ENCODE measurements at places on chromosomes 2 and 18.

DNA sequence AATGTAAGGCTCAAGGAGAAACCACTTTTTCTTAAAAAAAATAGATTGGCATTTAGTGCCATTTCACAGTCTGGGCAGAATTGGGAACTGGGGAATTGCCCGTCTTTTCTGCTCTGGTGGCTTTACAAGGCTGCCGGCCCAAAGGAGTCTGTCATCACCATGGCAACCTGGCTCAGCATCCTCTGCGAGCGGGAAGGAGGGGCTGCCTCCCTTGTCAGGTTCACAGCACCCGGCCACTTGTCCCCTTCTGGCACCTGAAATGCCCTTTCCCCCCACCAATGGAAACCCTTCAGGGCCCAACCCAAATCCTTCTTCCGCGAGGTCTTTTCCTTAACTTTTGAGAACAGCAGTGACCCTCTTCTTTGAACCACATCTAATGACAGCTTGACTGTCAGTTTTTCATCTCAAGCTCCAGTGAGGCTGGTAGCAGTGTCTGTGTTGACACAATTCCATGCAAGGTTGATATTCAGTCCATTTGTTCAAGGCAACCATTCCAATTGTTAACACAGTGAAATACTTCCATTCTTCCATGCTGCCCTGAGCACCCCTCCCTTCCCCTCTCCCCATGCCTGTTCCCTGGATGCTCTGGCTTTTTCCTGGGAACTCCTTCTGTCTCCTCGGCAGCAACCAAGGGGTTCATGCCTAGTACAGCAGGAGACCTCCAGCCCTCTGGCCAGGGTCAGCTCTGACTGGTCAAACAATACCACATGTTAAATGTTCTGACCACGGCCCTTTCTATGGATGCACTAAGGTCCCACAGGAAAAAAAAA is 79.6 kb downstream of the DNER start:
- no peak for DNase-seq

- no peak for DNase-seq
Measured at GRCh38 chr2:185433824-185434223, 304.8 kb upstream of the FSIP2 start.

DNA sequence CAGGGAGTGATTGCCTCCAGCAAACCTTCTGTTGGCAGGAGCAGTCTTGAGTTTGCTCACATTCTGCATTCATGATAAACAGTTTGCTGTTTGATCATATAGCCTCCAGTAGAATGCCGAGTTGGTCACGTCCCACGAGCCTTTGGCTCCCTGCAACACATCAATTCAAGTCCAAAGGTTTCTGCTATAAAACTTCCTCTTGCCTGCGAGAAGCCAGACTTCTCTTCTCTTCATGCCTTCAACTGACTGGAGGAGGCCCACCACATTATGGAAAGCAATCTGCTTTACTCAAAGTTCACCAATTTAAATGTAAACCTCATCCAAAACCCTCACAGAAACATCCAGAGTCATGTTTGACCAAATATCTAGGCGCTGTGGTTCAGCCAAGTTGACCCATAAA is 40.8 kb downstream of the CXCR4 start:
- DNase-seq = no peak

- DNase-seq = no peak
Measured at GRCh38 chr18:8969639-8970390, 132.7 kb upstream of the NDUFV2 start.

GRCh38 chr2:1233281-1233680 is 180.0 kb upstream of the TPO start:
- no peak for DNase-seq

DNA sequence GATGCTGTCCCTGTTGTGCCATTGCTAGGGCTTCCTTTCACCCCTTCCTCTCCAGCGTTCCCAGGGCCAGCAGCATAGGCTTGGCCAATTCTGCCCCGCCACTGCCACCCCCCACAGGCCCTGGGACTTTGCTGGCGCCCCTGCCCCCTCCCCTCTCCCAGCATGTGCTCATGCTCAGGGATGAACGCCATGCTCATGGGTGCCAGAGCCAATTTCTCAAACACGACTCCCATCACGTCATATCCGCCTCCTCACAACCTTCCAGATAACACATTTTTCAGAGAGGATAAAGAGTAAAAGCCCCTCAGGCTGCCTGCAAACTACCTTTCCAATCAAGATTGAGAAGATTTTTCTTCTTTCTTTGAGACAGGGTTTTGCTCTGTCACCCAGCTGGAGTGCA is 48.6 kb downstream of the DNMT3A start:
- no peak for DNase-seq

DNA sequence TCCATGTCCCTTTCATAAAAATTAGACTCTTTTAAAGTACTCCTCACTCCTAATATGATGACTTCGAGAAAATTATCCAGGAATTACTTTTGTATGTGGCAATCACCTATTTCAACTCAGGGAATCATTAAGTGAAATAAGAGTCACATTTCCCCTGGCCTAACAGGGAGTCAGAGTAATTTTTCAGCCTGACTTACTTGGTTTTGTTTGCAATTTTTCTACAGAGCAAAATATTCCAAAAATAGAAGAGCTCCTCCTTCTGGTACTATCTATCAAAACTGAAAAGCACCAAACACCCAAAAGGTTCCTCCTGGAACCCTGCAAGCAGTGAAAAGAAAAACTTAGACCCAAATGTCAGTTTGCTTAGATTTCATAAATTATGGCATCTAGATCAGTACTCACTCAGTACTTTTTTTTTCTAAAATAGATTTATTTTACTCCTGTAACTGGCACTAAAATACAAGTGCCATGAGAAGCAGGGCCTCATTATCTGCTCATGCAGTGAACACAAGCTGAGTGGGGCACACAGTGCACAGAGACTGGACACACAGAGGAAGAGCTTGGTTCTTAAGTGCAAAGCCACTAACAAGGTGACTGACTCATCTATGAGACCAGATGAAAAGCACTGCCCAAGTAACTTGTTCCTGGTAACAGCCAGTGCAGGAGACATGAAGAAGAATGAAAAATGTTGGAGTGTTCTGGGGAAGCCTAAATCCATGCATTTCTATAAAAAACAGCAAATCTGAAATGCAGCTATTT is 28.7 kb downstream of the ACAA2 start:
- no peak for DNase-seq

DNA sequence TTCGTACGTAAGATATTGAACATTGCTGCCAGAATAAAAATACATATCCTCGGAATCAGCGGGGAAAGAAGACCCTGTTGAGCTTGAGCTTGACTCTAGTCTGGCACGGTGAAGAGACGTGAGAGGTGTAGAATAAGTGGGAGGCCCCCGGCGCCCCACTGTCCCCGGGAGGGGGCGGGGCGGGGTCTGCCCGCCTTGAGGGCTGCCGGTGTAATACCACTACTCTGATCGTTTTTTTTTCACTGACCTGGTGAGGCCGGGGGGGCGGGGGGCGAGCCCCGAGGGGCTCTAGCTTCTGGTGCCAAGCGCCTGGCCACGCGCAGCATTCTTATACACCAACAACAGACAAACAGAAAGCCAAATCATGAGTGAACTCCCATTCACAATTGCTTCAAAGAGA is 324.0 kb upstream of the REG3G start:
- no peak for DNase-seq

GRCh38 chr2:9278439-9278838 is 71.8 kb downstream of the ASAP2 start:
- DNase-seq = no peak

DNA sequence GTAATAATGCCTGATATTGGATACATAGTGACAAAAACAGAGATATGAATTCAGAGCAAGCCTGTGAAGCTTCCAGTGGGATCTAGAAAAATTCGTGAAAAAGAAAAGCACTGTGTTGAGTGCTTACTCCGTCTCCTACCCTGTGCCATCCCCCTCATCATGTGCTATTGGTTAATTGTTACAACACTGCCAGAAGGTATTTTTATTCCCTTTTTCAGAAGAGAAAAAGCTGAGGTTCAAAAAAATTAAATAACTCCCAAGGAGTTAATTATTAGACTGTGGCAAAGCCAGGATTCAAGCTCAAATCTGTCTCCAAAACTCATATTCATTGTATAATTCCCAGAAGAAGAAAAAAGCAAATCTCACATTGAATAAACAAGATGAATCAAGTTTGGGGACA is 735.5 kb upstream of the ACVR2A start:
- no peak for DNase-seq

- no peak for DNase-seq
Measured at GRCh38 chr2:14565666-14566065, 66.9 kb upstream of the LRATD1 start.

GRCh38 chr2:170264865-170265264 is 86.9 kb downstream of the MYO3B start:
- no peak for DNase-seq

GRCh38 chr2:137192366-137193310 is 427.3 kb downstream of the THSD7B start:
- no peak for DNase-seq

- DNase-seq = no peak
Measured at GRCh38 chr2:43774617-43775016, 778 bp downstream of the DYNC2LI1 start.

DNA sequence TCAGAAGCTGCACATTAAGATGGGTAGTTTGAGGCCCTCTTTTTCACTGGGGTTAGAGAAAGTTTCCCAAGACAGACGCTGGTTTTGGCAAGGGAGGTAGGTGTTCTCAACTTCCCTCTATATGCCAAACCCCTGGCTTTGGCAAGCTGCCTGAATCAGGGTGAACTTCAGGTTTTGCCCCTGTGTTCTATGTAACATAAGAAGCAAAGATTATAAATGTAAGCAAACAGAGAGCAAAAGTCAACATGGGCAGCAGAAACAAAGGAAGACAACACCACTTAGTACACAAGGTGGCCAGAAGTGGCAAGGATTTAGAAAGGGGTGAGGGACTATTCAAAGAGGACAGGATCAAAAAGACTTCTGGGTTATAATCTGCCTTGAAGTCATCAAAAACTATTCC is 70.5 kb upstream of the TFCP2L1 start:
- DNase-seq = no peak

DNA sequence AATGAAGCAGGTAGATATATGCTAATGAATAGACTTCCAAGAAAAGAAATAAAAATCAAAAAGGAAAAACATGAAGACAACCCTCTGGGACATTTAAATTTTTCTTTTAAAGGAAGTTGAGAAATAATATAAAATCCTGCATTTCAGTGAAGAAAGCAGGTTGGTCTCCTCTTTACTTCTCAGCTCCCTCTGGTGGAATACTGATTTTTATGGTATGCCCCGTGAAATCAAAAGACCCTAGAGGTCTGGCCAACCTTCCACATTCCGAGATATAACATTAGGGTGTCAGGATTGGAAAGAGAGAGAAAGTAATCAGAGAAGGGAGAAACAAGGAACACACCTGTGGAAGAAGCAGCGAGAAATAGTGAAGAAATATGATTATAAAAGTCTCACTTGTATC is 72.7 kb downstream of the DNER start:
- DNase-seq = no peak

GRCh38 chr2:130964931-130965330 is 128.2 kb downstream of the ARHGEF4 start:
- DNase-seq = no peak

GRCh38 chr2:165872101-165872791 is 78.2 kb upstream of the GALNT3 start:
- DNase-seq = no peak

DNA sequence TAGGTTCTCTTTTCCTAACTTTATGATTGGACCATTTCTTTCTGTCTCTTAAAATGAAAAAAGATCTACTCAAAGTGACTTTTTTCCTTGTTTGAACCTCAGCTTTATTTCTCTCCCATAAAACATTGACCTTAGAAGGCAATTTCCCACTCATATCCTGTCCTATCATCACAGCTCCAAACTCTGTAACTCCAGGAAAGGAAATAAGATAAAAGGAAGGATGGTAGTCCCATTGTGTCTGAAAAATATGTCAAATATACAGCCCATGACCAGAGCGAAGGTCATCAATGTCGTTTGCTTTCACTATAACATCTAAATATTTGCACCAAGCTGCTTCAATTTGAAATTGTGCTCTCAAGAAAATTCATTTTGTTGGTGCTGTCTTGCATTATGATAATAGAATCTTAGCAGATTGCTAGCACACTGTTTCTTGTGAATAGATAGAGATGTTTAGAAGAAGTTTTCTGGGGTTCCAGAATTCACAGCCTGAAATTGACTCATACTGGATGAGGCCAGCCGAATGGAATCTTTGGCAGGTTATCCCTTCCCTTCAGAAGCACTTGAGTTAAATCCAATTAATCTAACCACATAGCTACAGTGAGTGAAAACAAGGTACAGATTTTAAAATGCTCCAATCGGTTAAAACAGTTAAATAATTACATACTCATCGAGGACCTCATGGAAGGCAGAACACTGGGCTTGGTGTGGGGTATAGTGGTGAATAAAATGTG is 95.1 kb downstream of the CRIM1 start:
- DNase-seq = no peak

- DNase-seq = no peak
Measured at GRCh38 chr2:181953881-181954537, 31.6 kb upstream of the PPP1R1C start.

DNA sequence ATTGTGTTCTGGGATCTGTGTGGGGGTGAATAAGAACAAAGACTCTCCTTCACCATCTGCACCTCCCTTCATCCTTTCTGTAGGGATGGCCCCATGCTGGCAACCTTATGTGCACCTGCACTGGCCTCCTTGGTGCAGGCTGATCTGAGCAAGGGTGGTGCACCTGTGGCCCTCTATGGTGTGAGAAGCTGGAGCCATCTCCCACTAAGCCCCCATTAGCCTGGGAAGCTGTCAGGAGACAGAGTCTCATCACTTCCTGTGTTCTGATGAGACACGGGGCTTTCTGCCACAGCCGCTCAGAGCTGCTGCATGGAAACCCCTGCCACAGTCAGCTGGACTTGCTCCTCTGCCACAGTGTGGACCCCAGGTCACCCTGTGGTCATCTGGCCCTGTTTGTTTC is 565.3 kb upstream of the SALL3 start:
- DNase-seq = no peak

DNA sequence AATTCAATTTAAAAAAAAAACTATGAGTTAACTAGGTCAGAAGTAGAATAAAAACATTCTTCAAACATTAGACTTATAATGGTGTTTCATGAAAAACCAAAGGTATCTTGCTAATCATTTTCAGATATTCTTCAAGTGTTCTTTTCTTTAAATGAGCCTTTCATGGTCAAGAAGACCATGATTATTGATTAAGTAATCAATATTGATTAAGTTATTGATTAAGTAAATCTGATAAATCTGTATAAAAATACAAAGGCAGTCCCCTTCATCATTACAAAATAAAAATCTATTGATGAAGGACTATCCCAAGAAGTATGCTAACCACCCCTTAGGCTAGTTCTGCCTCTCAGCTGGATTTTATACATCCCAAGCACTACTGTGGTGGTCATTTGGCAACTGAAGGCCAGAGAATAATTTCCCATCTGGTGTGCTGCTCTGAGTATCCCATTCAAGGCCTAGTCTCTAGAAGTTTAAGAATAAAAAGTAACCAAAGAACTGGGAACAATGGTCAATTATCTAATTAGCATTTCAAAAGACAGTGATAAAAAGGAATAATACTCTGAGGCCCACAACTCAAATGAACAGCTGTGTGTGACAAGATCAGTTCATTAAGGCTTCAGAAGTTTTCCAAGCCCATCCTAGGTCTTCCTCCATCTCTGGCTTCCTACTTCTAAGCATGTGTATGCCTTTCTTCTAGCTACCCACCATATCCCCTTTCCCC is 63.5 kb downstream of the TCF4 start:
- no peak for DNase-seq

GRCh38 chr2:58727981-58728656 is 487.0 kb upstream of the FANCL start:
- no peak for DNase-seq

GRCh38 chr18:41879256-41879655 is 75.8 kb upstream of the PIK3C3 start:
- DNase-seq = no peak

Data from esophagus muscularis mucosa (tissue), 4 donors.